Activated T-cell treated with anti-CD3 and anti-CD28 coated beads, Interleukin-2, amount 50 U/mL, for 24 hours (primary cell): ENCODE measurements at places on chromosomes 12 and 14.

DNA sequence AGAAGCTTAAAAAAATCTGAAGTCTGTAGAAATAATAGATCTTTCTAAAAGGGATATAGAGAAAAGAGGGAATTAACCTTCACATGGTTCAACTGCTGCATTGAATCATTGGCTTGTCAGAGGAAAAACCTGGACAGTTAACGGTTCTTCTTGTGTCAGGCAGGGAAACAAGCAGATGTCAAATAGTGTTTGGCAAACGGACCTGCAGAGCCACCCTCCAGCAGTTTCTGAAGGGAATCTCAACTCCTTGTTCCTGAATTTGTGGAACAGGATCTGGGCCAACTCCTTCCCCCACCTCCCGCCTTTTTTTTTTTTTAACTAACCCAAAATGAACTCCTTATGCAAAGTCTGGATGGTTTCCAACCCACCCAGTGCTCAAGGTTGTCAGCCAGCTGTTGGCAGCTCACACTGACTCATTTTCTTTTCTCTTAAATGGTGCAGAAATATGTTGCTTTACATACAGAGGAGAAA is 187.3 kb downstream of the CAND1 start:
- DNase-seq = no peak

- DNase-seq = no peak
Observed at GRCh38 chr12:77031745-77032144, 33.6 kb downstream of the E2F7 start.

DNA sequence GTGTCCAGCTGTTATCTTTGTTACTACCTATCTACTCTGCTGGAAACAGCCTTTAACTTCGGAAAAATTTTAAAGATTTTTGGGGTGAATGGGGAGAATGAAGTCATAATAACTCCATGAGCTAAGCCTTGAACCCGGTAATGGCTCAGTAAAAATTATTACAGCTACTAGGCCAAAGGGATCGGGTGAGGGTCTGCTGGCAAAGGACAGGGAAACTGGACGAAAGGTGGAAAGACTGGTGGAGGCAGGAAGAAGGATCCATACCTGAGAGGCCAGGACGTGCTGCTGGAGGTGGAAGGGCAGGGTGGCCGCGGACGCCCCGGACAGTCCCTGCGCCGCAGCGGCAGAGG is 10.1 kb downstream of the TBX3 start:
- DNase-seq = no peak

GRCh38 chr14:103558071-103558882 is 4.2 kb downstream of the BAG5 start:
- no peak for DNase-seq

DNA sequence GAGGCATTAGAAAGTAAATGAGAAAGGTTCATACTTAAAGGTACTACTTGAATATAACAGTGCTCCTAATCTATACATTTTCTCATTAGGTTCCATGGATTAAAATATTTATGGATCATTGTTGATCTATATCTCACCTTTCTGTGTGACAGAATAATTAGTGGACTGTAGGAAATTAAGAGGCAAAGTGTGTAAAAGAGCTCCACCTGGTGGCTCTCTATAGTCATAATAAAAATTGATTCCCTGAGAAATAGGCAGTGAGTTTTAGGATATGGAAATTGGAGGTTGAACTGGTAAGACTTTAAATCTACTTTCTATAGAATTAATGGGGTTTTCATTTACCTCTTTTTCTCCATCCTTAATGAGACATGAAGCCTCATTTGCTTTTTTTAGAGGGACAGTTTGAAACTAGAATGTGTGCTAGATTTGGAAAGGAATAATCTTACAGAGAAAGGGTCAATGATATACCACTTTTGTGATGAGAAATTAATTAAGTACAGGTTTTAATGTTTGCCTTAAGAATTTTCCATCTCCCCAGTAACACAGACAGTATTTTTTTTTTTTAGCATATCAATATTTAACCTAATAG is 11.8 kb upstream of the DERA start:
- no peak for DNase-seq

DNA sequence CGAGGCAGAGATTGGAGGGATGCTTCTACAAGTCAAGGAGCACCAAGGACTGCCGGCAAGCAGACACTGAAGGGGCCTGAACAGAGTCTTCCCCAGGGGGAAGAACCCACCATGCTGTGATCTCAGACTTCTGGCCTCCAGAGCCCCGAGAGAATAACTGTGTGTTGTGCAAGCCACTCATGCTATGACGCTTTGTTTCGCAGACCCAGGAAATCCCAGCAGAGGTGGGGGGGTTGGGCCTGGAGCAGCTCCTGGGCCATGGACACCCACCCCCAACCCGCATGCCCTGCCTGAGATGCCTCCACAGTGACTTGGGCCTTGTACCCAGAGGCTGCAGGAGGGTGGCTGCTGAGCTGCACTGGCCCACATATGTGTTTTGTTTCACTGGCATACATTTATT is 31.2 kb downstream of the ARL6IP4 start:
- no peak for DNase-seq

DNA sequence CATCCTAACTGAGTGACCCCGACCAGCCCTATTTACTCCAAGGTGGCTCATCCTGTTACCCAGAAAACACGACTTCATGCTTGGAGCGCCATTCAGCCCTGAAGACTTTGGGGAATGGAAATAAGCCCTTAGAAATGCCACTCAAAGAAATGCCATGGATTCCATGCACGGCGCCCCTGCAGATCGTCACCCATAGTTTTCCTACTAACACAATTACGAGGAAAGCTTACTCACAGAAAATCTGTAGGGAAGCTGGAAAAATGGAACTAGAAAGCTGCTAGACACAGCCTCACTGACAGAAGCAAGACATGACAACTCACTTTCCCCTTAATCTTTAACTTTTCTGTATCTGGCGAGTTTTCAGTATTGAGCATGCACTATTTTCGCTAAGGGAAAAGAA is 19.5 kb downstream of the NUAK1 start:
- no peak for DNase-seq
